NCI-H510A (cell line): ENCODE measurements at places on chromosomes 5 and 9.
A peak's percentile ranks its signal among the peaks of the same experiment; 100 is the strongest.

- no peak for DNase-seq
Observed at GRCh38 chr5:159452480-159453167, 122.3 kb upstream of the IL12B start.

DNA sequence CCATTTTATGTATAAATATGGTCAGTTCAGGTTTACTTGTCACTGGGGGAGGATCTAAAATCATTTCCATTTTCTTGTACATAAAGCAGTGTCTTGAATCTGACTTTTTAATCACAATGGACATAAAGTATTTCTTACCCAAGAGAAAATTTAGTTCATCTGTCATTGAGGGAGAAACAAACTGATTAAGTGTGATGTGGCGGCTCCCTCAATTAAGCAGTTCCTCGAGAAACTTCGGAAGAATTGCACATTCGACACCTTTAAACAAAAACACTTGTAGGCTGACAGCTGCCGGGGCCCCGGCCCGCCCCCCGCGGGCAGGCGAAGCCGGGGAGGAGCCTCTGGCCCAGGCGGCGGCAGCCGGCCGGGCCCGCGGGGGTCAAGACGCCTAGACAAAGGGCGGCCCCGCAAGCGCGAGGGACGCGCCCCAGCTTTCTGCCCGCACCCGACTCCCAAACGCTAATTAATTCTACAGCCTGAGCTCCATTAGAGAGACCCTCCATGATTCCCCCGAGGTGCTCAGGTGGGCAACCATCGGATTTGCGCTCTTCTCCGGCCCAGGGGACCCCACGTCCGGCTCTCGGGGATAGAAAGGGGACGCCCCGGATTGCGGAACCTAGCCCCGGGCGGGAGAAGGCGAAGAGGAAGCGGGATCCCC lies 750 bp downstream of the TRIM36 start:
- DNase-seq, result no peak

DNA sequence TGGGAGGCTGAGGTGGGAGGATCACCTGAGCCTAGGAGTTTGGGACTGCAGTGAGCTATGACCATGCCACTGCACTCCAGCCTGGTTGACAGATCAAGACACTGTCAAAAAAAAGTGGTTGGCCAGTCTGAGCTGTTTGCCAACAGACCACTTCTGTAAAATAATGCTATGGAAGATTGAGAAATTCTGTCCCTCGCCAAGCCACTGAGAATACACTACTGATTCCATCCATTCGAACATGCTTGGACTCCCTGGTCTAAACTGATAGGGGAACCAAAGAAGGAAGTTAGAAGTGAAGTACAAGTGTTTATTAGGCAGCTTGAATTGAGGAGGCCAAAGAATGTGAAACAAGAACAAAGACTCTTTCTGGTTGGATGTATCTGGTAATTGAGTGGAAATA lies 27.2 kb downstream of the ENC1 start:
- DNase-seq, result no peak

DNA sequence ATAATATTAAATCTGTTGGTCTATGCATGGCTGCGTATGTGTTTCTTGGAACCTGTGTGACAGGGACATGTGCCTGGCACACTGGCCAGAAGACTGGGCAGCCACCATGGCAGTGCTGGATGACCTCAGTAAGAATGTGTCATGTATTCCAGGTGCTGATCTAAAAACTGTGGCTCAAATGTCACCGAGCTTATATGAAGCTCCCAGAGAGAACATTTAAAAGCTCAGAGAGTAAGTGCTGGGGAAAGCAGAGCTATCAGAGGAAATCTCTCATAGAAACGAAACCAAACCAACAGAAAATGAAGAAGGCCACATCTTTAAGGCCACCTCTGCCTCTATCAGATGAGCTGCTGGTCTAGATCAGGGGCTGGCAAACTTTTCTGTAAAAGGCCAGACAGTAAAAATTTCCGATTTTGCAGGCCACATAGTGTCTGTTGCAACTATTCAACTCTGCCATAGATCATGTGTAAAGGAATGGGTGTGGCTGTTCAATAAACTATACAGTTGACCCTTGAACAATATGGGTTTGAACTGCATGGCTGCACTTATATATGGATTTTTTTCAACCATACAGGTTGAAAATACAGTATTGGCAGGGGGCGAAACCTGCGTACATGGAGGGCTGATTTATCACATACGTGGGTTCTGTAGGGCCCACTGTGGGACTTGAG lies 31.8 kb downstream of the TSTD2 start:
- DNase-seq, result no peak

GRCh38 chr9:102101723-102102122 lies 363.3 kb upstream of the GRIN3A start:
- DNase-seq, result no peak

DNA sequence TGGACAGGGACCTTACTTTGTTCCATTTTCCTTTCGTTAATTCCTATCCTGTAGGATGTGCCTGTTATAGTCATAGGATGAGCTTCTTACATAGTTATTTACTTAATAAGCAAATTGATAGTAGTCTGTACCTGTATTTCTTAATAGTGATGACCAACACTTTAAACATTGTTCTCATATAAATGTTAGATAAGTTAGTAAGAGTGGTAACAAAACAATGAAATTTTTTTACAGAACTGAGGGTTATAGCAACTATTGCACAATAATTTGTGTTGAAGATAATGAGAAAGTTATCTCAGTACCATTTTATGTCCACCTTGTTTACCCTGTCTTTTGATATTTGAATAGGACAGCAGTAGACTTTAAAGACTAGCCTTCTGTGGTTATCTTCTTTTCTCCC lies 162.9 kb upstream of the ELL2 start:
- no peak for DNase-seq

- DNase-seq, result no peak
Observed at GRCh38 chr5:108661024-108661423, 86.7 kb upstream of the FER start.

- no peak for DNase-seq
Observed at GRCh38 chr5:32736842-32737241, 25.7 kb downstream of the NPR3 start.

- DNase-seq, result no peak
Observed at GRCh38 chr9:96782235-96782634, 4.3 kb upstream of the ZNF510 start.

- peak; percentile 90 for DNase-seq
Observed at GRCh38 chr9:134067904-134068743, at the start of gene BRD3. Gene BRD3, minus strand, starts transcription at chr9:134068026. Its CDS starts 14,549 bp downstream, at chr9:134053477.

GRCh38 chr9:80951675-80952074 lies 737.7 kb downstream of the TLE1 start:
- no peak for DNase-seq

DNA sequence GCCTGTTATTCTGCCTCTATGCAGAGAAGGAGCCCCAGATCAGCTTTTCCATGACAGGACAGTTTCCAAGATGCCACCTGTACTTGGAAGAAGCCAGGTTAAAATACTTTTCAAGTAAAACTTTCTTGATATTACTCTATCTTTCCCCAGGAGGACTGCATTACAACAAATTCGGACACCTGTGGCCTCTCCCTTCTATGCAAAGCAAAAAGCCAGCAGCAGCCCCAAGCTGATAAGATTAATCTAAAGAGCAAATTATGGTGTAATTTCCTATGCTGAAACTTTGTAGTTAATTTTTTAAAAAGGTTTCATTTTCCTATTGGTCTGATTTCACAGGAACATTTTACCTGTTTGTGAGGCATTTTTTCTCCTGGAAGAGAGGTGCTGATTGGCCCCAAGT lies 301 bp upstream of the IL4 start:
- DNase-seq, result no peak

GRCh38 chr5:39080597-39081204 lies 6.5 kb upstream of the RICTOR start:
- peak; percentile 17 for DNase-seq

DNA sequence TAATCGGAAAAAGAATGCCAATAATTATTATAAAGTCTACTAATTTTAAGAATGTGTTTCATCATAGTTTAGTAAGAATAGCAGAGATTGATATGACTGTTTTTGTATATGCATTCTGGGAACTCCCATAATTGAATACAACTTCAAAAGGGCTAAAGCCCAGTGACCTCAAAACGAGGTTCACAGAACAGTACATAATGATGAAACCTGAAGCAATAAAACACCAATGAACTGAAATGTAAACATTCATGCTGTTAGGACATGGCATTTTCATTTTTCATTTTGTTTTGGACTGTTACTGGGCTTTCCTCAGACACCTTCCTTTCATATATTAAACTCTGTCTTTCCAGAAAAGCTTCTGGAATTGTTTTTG lies 684 bp upstream of the JMY start:
- no peak for DNase-seq

GRCh38 chr5:33675958-33676464 lies 215.8 kb downstream of the ADAMTS12 start:
- DNase-seq, result no peak

DNA sequence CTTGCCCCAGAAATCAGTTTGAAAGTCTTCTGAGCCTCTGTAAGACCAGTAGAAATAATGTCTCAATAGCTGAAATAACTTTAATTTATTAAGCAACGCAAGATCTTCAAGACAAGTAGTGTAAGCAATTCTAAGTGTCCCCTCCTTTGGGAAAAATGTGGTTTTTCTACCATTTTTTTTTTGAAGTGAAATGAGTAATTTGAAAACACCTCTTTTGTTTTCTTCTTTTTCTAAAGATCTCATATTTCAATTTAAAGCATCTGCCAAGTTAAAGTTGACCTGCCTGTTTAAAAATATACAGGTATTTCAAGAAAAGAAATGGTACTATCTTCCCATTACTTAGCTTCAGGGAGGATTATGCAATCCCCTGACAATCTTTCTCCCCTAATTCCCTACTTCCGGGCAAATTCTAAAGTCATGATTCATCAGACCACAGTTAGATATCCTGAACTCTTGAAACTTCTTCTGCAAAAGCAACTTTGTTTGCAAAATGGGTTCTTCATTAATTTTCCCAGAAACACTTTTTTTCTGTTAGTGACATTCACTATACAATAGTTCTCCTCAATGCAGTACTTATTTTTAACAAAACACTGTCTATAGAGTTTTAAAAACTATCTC lies 7.8 kb upstream of the ANXA1 start:
- DNase-seq, result no peak

- DNase-seq, result no peak
Observed at GRCh38 chr5:127891942-127892341, 188.8 kb downstream of the CCDC192 start.

DNA sequence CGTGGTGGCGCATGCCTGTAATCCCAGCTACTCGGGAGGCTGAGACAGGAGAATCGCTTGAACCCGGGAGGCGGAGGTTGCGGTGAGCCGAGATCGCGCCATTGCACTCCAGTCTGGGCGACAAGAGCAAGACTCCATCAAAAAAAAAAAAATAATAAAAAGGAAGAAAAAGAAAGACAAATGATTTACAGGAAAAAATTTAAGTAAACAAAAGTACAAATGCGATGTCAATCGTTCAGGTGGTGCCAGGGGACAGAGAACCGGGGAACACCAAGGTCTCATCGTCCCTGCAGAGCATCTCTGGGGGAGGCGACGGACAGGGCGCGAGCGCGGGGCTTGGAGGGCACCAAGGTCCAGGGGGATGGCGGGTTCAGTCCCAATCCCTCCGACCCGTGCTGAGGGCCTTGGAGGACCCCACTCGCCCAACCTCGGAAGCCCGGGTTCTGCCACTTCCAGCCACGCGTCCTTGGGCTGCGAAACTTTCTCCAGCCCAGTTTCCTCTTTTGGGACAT lies 607 bp upstream of the HNRNPAB start:
- no peak for DNase-seq

GRCh38 chr5:143340891-143341685 lies 62.4 kb downstream of the NR3C1 start:
- no peak for DNase-seq

DNA sequence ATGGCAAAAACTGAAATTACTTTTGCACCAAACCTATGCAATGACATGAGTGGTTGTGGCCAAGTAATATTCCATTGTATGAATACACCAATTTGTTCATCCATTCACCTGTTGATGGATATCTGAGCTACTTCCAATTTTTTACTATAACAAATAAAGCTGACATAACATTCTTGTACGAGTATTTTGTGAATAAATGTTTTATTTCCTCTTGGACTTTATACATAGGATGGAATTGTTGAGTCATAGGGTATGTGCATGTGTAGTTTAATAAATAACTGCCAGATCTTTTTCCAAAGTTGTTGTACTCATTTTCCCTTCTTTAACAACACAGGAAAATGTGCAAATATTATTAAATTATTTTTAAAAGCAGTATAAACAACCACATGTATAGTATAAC lies 146.1 kb upstream of the ZNF462 start:
- DNase-seq, result no peak

DNA sequence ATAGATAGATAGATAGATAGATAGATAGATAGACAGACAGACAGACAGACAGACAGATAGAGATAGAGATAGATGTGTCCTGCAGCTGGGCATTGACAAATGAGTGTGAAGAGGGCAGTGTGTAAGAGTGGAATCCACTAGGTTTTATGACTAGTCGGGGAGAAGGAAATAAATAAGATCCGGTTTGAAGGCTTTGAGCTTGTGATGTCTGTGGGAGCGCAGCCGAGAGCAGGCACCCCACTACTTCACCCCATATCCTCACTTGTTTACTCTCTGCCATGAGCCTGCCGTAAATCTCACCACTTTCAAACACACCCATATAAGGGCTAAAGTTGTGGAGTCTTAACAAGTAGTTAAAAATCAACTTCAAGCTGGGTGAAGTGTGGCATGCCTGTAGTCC lies 1.4 kb upstream of the SUSD1 start:
- no peak for DNase-seq

DNA sequence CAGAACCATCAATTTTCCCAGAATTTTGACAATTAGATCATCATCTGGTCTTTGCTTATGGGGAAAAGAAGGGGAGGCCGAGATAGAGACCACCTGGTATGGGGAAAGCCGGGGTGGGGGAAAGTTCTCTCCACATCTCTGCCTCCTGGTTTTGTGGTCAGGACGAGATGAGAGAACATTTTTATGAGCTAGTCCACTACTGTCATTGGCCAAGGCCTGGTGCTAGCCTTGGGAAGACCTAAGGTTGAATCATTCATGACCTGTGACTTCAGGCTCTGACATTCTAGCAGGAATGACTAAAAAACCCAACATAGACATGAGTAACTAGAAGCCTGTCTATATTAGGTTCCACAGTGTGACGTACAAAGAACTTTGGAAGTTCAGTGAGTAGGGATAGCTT lies 135.2 kb downstream of the PTTG1 start:
- no peak for DNase-seq

DNA sequence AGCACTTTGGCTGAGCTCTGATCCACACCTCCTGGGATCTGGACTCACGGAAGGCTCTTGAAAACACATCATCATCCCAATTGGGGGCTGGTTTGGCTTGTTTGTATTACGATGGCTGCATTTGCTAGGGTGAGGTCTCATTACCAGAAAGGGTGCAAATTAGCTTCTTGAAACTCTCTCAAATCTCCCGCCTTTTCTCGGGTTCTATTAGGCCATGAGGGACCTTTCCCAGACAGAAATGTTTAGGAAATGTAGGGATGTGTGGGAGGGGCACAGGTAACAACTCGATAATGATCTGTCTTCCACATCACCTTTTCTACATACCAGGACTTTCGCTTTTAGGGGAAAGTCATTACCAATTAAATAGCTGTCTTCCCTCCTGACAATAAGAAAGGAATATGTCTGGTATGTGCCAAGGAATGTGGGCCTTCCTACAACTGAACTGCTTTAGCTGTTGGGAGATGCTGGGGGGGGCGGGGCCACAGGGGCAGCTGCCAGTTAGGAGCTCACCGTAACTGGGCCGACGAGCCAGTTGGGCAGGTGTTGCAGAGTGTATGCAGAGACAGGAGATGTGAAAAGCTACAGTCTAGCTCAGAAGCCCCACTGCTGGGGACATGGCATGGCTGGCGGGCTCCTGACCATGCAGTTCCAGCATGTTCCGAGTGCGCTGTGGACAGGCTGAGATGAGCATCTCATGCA lies 71.2 kb downstream of the AK8 start:
- DNase-seq, result peak; percentile 52

GRCh38 chr5:168990679-168991078 lies 310.3 kb downstream of the SLIT3 start:
- DNase-seq, result no peak

- DNase-seq, result no peak
Observed at GRCh38 chr5:13322769-13323168, 621.7 kb downstream of the DNAH5 start.
